Erythroblast (primary cell): ENCODE measurements at places on chromosomes 6 and 20.

DNA sequence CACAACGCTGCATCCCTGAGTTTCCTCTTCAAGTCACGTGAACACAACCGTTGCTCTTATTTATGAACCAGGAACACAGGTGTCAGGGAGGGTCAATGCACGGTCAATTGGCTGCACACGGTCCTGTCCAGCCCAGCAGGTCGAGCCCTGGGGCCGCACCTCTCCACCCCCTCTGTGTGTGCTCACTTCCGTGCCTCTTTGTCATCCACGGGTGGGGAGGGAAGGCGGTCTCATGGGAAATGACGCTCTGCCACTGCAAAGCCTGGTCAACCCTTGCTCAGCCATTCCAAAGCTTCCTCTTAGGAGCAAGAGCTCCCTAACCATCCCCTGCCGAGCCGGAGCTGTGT is 38.7 kb downstream of the DACT2 start:
- DNase-seq, result no peak

DNA sequence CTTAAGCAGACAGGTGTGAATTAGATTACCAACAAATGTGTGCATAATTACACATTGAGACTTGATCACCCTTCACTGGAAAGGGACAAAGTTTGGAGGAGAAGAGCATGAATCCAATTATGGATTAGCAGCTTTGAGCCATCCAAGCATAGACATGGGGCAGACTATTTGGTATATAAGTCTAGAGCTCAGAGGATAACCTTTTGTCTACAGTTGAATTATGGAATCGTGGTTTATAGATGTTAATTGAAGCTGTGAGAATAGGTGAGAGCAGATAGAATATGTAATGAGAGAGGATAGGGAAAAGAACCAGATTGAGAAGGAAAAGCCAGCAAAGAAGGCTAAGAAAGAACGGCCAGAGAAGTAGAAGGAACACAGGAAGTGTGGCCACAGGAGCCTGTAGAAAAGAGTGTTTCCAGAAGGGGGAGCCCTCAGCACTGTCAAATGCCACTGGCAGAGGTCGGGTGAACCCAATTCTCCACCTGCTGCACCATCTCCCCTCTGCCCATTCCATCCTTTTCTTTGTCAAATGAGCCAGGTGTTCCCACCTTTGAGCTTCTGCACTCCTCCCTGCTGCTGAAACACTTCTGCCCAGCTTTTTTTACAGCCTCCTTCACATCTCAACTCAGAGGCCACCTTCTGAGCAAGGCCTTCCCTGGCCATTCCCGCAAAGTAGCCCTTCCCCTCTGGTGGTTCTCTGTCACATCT is 7.3 kb downstream of the DNTTIP1 start:
- peak; percentile 68 for DNase-seq

DNA sequence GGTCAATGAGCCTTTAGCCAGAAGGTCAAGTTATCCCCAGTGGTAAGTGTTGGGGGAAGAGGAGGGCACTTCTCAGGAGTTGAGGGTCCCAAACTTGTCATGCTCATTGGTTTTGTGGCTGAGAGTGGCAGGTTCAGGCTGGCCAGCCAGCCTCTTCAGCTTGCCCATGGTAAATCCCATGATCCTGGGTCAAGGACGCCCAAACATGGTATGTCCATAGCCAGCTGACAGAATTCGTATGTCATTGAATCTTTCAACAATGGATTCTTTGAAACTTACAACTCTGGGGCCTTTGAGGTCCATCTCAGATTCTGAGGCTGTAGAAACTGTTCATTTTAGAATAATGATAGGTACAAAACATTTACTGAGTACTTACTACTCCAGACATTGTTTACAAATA is 36.1 kb upstream of the RSPO4 start:
- DNase-seq, result no peak

GRCh38 chr6:84842525-84843166 is 78.2 kb upstream of the TBX18 start:
- DNase-seq, result no peak

GRCh38 chr6:65999288-65999791 is 292.3 kb upstream of the EYS start:
- no peak for DNase-seq

DNA sequence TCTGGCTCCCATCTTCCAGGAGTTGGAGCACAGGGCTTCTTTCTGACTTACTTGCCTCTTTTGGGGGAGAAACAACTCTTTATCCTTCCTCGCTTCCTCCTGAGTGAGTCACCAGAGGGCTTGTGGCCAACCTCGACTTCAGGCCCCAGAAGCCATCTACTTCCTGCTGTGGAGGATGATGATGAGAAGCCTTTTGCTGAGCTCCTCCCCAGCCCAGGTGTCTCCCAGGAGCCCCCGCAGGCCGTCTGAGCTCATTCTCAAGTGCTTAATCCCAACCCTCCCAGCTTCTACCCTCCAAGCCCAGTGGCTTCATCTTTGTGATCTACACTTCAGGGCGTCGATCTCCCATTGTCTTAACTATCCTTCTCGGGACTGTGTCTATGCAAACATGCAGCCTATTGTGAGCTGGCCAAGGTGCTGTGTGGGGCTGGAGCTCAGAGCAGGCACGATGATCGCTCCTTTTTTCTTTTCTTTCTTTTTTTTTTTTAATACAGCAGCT is 27.9 kb downstream of the SDCBP2 start:
- DNase-seq, result no peak

- DNase-seq, result no peak
These were observed 259.4 kb upstream of the POU3F2 start for GRCh38 chr6:98574984-98575383.

- no peak for DNase-seq
These were observed 39.3 kb downstream of the GTF2H5 start for GRCh38 chr6:158207422-158207788.

GRCh38 chr6:52263709-52264540 is 19.6 kb upstream of the IL17F start:
- DNase-seq, result peak; percentile 75
